Karpas-422 (cell line): ENCODE measurements at places on chromosomes 11 and 22. TPM values are rescaled to one million over a fixed set of nuclear protein-coding genes. Genes with fewer than 3 reads are reported as not detected.

Gene HBB
- not detected in 2 replicates for total RNA-seq

Gene CCDC188
- total RNA-seq = not detected in 2 replicates

Gene MPZL2
- total RNA-seq = not detected in 2 replicates

Gene GLB1L3
- total RNA-seq = not detected in 2 replicates

Gene ASCC2
- 29.0 and 29.5 TPM in 2 replicates for total RNA-seq

Gene RAG1
- 0.34 and 0.72 TPM in 2 replicates for total RNA-seq

Gene KIF18A
- 16.5 and 30.7 TPM in 2 replicates for total RNA-seq

Gene KCNA4
- total RNA-seq = not detected in 2 replicates

DNA sequence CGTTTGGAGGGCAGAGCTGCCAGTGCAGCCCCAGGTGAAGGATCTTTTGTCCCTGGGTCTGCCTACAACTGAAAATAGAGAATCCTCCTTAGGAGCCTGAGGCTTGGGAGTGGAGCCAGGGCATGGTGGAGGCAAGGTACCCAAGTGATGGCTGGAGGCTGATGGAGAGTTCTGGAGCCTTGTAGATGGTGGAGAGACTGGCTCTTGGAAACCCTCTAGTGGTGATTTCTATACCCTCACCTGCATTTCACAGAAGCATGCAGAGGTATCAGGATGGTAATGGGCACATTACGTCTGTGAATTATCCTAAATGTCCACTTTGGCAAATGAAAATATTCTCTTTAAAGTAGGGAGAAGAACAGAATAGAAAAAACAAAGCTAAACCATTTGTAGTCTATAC, 44.4 kb downstream of the INSC start:
- DNase-seq = peak; percentile 79

GRCh38 chr22:48700566-48701295, 1126.9 kb downstream of the BRD1 start:
- no peak for DNase-seq

DNA sequence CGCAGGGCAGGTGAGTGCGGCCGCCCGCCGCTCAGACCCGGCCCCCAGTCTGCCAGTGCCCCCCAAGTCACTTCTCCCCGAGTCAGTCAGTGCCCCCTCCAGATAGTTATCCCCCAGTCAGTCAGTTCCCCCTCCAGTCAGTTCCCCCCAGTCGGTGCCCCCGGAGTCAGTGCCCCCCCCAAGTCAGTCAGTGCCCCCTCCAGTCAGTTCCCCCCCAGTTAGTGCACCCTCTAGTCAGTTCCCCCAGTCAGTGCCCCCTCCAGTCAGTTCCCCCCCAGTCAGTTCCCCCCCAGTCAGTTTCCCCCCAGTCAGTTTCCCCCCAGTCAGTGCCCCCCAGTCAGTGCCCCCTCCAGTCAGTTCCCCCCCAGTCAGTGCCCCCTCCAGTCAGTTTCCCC, 411 bp downstream of the PPP6R2 start:
- peak; percentile 67 for DNase-seq

GRCh38 chr22:50009765-50010675, 2.5 kb downstream of the IL17REL start:
- DNase-seq = no peak

- DNase-seq = no peak
Measured at GRCh38 chr11:13375798-13376197, 87.2 kb downstream of the BTBD10 start.

GRCh38 chr11:92830377-92831155, 138.9 kb upstream of the MTNR1B start:
- peak; percentile 63 for DNase-seq

- DNase-seq = peak; percentile 89
Measured at GRCh38 chr22:39351689-39352214, 2.0 kb downstream of the SYNGR1 start.

DNA sequence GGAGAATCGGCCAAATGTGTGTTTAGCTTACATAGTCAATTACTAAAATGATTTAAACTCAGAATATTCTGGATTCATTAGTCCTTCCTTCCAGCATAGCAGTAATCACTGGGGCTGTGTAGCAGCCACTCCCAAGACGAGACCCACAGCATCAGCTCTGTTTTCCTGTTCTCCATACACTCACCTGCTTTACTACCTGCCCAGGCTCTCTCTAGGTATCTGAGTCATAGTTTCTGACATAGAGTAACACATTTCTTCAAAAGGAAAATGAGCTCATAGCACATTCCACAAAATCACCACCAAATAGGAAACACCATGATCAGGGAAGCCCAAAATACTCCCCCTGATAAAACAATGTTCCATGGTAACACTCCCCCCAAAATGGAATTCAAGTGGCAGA, 22.9 kb downstream of the MORC2 start:
- DNase-seq = no peak

DNA sequence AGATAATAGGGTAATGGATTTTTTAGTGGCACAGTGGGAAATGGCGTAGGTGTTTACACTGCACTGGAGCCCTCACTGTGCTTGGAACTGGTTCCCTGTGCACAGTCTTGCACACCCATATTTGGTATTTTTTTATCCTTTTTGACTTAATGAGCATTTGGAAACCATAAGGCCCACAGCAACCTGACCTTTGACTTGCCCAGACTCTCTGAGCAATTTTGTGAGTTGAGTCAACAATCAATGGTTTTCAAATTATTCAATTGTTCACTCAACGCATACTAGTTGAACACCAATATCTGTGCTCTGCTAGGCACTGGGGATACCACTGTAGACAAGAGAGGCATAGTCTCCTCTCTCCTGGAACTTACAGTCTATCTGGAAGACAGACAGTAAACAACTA, 14.3 kb downstream of the CD44 start:
- no peak for DNase-seq

DNA sequence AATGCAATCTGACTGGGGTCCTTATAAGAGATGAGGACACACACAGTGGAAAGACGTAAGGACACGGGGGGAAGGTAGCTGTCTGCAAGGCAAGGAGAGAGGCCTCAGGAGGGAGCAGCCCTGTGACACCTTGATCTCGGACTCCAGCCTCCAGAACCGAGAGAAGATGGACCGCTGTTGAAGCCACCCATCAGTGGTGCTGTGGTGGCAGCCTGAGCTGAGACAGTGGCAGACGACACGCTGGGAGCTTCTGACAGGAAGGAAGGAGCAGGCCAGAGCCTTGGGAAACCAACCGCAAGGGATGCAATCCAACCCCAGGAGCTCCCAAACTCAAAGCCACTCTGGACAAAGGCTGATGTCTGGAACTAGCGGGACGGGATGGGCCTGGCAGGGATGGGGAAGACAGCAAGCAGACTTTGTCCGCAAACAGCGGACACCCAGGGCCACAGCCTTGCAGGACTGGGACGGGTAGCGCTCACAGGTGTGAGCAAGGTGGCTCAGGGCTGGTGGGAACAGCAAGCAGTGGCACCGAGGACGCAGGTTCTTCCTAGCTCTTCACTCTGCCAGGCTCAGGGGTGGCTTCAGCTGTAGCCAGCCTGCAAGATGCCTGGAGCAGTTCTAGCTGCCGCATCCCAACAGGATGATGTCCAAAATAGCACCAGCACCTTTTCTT, 10.9 kb downstream of the LTO1 start:
- no peak for DNase-seq

- no peak for DNase-seq
Measured at GRCh38 chr11:70713086-70713835, 314.9 kb downstream of the CTTN start.
